AG08395 (cell line): ENCODE measurements at places on chromosomes 13 and 19.

DNA sequence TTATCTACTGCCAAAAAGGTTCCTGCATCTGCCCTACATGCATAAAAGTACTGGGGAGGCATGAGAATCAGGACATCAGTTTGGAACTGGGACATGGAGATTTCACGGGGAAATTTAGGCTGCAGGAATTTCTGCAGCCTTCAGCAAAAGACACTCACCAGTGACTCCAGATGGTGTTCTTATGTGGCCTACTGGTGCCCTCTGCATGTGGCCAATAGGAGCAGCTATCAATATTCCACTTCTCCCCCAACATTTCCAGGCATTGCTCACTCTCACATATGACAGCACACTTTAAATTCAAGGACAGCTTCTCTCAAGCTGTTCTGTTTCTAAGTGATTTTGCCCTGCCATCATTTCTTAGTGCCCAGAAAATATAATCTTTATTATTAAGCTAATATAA lies 570.5 kb upstream of the ARGLU1 start:
- DNase-seq: no peak

GRCh38 chr19:51461723-51462161 lies 3.5 kb upstream of the SIGLEC8 start:
- DNase-seq: no peak

GRCh38 chr19:39112338-39112890 lies 13.2 kb upstream of the PAK4 start:
- no peak for DNase-seq

GRCh38 chr13:101527130-101527529 lies 74.7 kb downstream of the ITGBL1 start:
- no peak for DNase-seq

GRCh38 chr13:72397265-72397664 lies 330.2 kb downstream of the MZT1 start:
- DNase-seq: no peak
